Right cardiac atrium (tissue), 5 donors: ENCODE measurements at places on chromosomes 2 and 18. TPM values are rescaled to one million over a fixed set of nuclear protein-coding genes. Genes with fewer than 3 reads are reported as not detected.
A peak's percentile ranks its signal among the peaks of the same experiment; 100 is the strongest.

The BUB1 gene
- total RNA-seq, result 2.0 TPM

DNA sequence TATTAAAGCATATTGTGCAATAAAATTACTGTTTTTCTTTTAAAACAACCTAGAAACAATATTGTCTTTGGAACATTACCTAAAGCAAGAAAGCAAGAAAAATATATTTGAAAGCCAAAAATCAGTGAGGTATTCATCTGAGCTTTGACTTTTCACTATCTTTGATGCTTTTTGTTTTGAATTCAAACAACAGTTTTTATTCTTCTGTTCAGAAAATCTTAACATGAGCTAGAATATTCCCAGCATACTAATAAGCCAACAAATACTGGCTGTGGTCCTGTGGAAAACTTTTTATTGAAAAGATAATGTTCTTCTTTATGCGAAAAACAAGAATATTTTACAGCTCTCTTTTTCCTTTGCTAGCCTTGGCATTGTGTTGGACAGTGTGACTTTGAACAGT, 19.8 kb downstream of the FAM171B start:
- DNase-seq, result no peak

DNA sequence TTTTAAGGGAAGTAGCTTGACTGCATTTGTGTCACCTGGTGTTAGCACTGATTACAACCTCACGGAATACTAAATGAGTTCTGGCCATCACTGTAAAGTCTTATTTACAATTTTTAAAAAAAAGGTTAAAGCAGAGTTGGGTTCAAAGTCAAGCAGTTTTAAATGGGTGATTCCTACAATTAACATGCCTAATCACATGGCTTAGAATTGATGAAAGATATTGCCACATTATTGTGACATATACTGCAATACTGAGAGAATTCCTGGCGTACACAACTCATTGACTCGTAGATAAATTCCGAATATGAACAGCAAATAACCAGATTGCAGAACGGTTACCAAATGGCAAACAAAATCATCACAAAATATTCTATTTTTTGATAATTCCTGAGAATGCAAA, 34.2 kb downstream of the ROCK2 start:
- no peak for DNase-seq

DNA sequence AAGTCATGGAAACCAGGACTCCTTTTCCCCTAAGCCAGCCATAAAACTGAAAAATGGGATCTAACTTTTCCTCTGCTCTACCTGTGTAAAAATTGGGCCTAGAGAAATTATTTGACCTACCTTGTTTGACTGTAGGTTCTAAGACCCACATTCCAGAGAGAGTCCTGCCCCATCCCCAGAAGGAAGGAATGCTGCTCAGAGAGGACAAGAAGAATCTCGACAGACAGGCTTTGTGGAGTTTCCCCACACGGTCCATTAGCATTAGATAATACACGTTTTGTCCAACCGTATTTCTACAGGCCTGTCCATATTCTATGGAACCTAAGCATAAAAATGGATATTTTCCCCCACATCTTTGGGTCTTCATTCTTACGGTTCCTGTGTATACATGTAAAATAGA, 403.3 kb downstream of the METTL4 start:
- no peak for DNase-seq

DNA sequence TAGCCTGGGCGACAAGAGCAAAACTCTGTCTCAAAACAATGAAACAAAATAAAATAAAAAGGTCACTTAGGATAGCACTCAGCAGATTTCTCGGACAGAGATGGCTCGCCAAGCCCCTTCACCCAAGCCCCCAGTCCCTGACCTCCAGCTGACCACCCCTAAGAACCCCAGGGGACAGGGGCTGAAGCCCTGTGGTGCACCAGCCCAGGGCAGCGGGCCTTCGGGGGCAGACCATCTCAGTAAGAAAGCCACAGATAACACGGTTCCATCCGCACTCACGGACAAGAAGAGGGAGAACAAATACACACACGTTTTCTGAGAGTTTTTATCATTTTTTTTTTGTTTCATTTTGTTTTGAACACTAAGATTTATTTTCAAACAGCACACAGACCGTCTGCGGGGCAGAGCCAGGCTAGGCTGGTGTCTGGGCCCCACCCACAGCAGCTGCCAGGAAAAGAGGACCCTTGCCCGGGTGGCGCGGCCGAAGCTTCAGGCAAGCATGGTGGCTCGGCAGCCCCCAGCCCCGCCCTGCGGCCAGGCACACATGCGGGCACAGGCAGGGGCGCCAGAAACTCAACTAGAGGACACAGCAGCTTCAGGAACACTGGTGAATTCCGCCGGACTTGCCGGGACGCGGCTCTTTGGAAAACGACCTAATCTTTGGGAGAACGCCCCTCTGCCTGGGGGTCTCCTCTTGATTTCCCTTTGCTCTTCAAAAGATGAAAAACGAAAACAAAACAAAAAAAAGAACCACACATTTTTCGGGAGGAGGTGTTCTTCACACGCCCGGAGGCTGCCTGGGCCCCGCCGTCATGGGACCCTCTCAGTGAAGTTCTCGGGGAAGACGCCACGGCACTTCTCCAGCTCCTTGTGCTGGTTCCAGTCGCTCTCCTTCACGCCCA, 59.0 kb downstream of the BIN1 start:
- DNase-seq, result peak; percentile 54

The SLC30A3 gene
- 9.6 TPM for total RNA-seq

The EFEMP1 gene
- total RNA-seq, result 133 TPM

The C1QL2 gene
- total RNA-seq, result not detected
